Keratinocyte (primary cell): ENCODE measurements at places on chromosomes 3 and 15.

DNA sequence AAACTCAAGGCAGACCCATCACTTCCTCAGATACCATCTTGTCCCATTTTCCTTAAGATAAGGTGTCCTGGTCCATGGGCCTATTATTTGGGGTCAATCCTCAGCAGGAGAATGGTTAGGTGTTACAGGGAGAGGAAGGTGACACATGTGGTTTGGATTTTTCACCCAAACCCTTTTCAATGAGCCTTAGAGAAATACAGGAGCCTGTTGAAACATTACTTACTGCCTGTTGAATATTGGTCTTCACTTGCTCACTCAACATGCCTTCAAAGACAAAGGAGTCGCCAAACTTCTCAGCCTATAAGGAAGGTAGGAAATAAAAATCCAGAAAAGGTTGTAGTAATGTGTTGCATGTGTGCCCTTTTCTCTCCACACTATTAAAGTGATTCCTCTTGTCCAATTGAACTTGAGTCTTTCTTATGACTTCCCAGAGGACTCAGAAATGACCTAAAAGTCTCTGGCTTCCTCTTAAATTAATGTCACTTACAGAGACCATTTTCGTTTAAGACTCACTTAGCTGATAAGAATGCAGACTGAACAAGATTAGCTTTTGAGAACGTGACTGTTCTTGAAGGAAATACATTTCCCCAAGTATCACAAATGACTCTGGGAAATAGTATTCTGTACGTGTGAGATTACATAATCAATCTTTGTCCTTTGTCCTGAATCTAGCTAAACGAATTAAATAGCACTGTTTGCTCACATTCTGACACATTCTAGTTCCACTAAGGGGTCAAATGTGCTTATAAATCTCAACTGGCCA, 17.8 kb downstream of the SUMF1 start:
- no peak for DNase-seq

DNA sequence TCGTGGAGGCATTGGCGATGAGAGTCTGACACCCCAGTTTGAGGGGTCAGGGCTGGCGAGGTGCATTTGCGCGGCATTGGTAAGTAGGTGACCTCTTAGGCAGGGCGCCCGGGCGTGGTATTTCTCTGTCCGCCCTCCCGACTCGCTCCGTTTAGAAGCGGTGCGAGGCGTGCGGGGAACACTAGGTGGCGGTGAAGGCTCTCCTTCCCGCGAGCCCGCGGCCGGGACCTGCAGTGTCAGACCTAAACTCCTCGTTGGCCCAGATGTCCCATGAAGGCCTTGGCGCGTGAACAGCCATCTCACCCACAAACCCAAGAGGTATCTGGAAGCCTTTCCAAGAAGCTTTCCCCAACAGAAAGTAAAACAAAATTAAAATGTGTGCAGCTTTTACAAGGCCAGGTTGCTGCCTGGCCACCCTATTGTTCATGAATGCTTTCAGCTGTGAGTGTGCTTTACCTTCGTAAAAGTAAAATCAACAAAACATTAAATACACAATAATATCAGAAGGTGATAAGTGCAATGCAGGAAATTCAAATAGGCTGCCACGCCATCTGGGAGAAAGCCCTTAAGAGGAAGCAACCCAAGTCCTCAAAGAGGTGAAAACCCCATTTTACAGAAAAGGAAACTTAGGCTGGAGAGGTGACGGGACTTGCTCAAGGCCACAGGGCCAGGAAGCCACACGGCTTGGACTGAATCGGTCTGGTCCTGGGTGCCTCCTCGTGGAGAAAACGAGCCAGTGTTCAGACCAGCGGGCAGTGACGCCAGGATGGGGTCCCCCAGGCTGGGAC, 120.3 kb downstream of the ETFA start:
- DNase-seq, result no peak

DNA sequence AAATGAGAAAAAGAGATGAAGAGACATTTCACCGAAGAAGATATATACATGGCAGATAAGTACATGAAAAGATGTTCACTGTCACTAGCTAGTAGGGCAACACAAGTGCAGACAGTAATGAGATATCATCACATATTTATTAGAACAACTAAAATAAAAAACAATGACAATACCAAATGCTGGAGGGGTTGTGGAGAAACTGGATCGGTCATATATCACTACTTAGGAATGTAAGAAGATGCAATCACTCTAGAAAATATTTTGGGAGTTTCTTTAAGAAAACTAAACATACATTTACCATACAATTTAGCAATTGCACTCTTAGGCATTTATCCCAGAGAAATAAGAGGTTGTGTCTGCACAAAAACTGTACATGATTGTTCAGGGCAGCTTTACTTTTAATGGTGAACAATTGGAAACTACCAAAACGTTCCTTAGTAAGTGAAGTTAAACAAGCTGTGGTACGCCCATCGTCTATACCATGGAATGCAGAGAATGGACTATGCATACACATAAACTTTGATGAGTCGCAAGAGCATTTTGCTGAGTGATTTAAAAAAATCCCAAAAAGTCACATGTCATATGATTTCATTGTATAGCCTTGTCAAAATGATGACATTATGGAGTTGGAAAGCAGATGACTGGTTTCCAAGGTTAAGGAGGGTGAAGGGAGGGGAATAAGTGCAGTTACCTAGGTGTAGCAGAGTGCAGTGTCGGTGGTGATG, 149.0 kb upstream of the UBE3A start:
- no peak for DNase-seq

GRCh38 chr15:66565741-66566144, at the start of gene LCTL:
LCTL (minus strand) TSS chr15:66565998; CDS start chr15:66565365, 633 bp downstream.
- no peak for DNase-seq
